Jurkat, Clone E6-1 (cell line): ENCODE measurements at places on chromosomes 1 and 21.

DNA sequence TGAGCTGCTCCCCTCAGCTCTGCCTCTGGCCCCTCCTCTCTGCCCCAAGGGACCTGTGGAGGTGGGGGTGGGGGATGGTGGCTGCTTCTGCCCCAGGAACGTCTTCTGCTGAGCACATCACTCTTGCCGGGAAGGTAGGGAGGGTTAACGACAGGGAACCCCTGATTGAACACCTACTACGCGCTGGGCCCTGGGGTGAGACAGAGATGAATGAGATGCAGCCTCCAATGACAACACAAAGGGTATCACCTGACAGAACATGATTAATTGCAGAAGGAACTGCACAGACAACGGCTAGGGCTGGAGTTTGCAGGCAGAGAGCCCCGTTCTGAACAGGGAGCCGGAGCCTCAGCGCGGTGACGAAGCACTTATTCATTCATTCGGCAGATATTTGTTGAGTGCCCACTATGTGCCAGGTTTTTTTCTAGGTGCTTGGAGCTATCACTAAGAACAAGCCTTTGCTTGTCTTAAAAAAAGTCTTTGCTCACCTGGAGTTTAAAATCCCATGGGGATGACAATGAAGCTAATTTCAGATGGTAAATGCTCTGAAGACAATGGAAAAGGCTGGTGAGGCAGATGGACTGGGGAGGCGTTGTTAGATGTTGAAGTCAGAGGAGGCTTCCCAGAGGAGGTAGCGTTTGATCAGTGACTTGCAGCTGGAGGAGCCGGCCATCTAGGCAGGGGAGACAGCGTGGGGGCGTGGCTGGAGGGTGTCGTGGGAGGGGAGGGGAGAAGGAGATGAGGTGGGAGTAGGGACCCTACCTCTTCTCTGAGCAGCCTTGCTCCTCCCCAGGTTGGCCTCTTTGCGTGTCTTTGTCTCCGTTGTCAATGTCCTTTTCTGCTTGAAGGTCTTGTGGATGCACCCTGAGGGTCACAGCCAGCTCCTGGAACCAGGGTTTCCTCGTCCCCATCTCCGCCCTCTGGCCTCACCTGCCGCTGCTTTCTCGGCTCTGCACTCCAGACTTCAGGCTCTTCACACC is 103.1 kb upstream of the CSF3R start:
- no peak for DNase-seq

- no peak for DNase-seq
Observed at GRCh38 chr1:34771573-34772371, 9.2 kb upstream of the GJB3 start.

DNA sequence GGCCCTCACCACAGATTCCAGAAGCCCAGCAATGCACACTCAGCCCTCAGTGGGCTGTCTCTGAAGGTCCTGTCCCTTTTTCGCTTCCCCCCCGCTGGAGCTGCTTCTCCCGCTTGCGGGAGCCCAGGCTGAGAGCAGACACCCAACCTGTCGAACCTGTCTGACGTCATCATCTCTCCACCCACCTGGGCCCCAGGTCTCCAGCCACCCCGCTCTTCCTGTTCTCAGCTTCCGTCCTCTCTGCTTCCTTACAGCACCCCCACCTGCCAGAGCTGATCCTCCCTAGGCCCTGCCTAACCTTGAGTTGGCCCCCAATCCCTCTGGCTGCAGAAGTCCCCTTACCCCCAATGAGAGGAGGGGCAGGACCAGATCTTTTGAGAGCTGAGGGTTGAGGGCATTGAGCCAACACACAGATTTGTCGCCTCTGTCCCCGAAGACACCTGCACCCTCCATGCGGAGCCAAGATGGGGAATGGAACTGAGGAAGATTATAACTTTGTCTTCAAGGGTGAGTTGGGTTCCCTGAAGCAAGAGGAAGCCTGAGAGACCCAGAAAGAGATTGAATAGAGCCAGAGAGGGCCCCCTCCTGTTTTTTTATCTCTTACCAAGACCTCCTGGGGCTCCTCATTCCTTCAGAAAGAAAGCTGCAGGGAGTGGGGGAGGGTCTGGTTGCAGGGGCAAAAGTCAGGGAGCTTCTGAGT is at the start of gene RAB25:
RAB25 (plus strand) TSS at position 224 of the 700 bp plus-strand sequence; CDS start at position 465, 241 bp downstream.
- DNase-seq: no peak

DNA sequence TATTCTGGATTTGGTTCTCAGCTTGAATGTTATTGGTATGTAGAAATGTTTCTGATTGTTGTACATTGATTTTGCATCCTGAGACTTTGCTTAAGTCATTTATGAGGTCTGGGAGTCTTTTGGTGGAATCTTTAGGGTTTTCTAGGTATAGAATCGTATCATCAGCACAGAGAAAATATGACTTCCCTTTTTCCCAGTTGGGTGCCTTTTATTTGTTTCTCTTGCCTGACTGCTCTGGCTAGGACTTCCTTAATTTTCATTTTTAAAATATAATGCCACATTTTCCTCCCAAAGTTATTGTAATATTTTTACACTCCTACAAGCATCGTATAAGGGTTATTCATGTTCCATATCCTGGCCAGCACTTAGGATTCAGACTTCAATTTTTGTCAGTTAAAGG is 111.1 kb downstream of the FNBP1L start:
- no peak for DNase-seq

- DNase-seq: no peak
Observed at GRCh38 chr1:87615901-87616300, 287.2 kb downstream of the LMO4 start.

- DNase-seq: no peak
Observed at GRCh38 chr1:218363141-218363540, 18.0 kb downstream of the TGFB2 start.

- DNase-seq: no peak
Observed at GRCh38 chr1:6473974-6474814, 8.2 kb upstream of the TNFRSF25 start.

DNA sequence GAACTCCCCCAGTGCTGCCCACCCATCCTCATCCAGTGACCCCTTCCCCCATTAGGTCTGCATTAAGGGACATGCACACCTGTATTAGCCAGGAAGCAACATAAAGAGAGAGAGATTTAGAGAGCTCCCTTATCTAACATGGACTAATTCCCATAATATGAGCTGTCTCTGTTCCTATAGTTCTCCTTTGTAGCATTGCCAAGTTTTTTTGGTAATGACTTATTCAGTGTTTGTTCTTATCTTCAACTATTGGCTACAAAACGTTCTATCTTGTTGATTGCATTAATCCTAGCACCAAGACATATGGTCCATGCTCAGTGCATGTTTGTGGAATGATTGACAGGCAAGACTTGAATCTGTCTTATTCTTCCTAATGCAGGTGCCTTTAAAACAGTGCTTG is 264.0 kb downstream of the ADGRL2 start:
- no peak for DNase-seq

DNA sequence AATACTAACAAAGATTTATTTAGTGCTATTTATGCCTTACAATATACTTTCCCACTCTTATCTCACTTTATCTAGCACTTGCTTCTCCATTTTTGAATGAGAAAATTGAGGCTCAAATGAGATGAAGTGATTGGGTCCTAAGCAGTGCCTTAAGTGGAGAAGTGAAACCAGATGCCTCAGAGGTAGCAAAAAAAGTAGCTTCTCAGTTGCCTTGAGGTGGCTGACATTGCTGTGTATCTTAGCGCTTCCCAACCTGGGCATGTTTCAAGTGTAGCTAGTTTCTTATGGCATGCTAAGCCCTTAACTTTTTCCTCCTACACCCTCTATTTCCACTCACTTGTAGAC is 390.4 kb downstream of the OMA1 start:
- no peak for DNase-seq

DNA sequence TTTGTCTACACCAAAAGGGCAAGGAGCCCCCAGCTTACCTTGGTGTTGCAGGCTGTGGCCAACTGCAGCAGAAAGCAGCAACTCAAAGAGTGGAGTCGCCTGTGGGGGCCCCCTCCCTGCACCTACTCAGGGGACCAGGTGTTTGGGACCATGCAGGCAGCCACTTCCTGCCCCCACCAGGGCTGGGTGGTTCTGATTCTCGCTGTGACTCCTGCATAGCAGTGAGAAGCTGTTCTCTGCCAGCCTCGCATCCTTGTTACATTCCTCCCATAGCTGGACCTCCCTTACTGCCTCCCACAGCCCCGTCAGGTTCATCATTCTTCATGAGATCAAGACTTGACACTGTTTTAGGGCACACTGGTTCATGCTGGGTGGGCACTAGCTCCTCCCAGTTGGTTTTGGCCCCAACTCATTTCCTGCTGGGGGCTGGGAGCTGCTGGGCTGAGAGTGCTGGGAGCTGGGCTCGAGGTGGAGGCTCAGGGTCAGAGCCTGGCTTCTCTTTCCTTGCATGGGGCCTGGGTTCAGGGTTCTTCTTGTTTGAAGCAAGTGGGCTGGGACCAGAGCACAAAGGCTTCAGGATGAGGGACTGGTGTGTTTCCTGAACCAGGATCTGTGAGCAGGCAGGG is 146.9 kb upstream of the C1orf174 start:
- DNase-seq: peak; percentile 84

DNA sequence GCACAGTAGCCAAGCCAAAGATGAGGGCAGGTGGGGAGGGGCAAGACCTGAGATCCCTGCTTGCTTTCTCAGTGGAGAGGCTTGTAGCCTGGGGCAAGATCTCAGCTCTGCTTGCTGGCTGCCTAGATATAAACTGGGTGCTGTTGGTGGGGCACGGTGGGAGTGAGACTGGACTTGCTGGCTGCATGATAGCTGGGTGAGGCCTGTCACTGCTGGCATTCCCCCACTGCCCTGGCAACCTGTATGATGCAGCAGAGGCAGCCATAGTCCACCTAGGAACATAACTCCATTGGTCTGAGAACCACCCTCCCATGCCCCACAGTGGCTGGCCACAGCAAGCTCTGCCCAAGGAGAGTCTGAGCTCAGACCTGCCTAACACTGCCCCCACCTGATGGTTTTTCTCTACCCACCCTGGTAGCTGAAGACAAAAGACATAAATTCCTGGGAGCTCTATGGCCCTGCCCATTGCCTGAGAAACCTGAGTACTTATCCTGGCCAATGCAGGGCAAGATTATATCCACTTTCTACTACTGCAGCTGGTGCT is 261.9 kb upstream of the DEPDC1 start:
- no peak for DNase-seq

- no peak for DNase-seq
Observed at GRCh38 chr1:118627435-118627834, 360.7 kb downstream of the TBX15 start.

- DNase-seq: no peak
Observed at GRCh38 chr1:111628153-111628552, 8.6 kb downstream of the RAP1A start.

- no peak for DNase-seq
Observed at GRCh38 chr1:164895026-164895912, 336.3 kb downstream of the PBX1 start.

GRCh38 chr1:12618965-12619791 is 1.2 kb upstream of the DHRS3 start:
- peak; percentile 58 for DNase-seq

DNA sequence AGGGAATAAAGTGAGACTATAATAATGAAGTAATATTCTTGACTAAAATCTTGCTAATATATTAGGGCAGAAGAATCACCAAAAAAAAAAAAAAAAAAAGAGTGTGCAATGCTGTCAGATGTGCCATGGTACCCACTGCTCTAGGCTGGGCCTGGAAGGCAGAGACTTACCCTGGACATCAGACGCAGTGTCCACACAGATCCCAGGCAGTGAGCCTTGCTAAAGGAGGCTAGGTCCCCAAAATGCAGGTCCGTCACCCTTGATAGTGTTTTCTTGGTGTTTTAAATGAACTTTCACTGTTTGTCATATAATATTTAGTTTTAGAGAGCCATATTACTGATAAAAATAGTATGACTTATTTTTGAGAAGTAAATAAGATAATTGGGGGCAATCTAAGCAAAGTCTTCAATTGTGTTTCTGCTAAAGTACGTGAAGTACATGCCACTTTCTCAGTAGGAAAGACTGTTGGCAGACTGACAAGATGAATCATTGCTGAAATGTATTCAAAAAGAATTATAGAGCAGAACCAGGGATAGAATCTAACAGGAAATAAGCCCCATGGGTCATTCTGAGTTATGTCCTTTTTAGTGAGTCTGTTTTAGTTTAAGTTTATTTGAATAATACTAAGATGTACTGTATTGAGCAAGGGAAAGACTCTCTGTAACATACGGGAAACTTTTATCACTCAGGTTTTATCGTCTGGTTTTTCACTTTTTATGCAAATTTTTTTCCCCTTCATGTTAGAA is 74.6 kb upstream of the PDC start:
- no peak for DNase-seq

DNA sequence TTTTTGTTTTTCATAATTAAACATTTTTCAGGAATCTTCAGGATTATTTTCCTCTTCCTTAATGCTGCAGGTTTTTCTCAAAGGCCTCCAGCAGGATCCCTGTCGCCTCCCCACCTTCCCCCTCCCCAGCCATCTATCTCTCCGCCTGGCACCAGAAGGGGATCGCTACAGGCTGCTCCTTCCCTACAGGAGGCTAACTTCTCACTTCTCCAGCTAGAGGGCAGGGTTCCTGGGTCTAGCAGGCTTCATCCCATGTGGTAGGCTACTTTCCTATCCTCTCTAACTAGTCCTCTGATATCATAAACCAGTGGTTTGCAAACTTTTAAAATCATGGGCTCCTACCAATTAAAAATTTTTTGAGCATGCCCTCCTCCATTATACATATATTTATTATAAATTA is 104.1 kb downstream of the KCNN3 start:
- no peak for DNase-seq

DNA sequence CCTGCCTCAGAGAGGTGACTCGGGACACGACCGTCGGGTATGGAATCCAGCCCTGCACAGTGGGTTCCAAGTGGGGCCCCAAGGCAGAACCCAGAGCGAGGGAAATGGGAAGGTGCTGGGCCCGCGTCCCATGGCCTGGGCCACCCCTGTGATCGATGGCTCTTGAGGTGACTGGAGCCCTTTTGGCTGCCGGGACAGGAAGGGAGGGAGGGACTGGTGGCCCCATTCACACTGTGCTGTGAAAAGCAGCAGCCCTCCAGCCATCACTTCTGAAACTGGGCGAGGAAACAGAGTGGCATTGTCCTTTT is 110.4 kb upstream of the IFFO2 start:
- DNase-seq: no peak

GRCh38 chr1:29453502-29454240 is 217.3 kb downstream of the PTPRU start:
- peak; percentile 67 for DNase-seq

- peak; percentile 3 for DNase-seq
Observed at GRCh38 chr1:98053471-98054366, 132.9 kb upstream of the DPYD start.

DNA sequence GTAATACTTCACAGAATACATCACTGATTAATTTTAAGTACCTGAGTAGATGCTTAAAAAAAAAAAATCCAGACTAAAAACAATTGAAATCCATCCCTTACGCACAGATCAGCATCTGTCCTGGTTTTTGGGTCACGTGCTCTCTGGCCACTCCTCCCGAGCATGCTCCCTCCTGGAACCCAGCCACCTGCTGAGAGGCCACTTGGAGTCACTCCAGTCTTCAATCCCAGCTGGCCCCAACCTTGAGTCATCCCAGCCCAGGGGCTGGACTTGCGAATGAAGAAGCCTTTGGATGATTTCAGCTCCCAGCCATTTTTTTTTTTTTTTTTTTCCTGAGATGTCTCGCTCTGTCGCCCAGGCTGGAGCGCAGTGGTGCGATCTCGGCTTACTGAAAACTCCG is 8.9 kb downstream of the MAP1LC3C start:
- DNase-seq: no peak

GRCh38 chr1:163035446-163036249 is 33.5 kb upstream of the RGS4 start:
- no peak for DNase-seq

GRCh38 chr1:19007491-19008441 is 51.3 kb upstream of the IFFO2 start:
- DNase-seq: no peak
